ENCODE measurements at places on chromosomes 13 and 19.

GRCh38 chr19:35596366-35596999, 10.5 kb downstream of the PMIS2 start:
- DNase-seq = no peak

DNA sequence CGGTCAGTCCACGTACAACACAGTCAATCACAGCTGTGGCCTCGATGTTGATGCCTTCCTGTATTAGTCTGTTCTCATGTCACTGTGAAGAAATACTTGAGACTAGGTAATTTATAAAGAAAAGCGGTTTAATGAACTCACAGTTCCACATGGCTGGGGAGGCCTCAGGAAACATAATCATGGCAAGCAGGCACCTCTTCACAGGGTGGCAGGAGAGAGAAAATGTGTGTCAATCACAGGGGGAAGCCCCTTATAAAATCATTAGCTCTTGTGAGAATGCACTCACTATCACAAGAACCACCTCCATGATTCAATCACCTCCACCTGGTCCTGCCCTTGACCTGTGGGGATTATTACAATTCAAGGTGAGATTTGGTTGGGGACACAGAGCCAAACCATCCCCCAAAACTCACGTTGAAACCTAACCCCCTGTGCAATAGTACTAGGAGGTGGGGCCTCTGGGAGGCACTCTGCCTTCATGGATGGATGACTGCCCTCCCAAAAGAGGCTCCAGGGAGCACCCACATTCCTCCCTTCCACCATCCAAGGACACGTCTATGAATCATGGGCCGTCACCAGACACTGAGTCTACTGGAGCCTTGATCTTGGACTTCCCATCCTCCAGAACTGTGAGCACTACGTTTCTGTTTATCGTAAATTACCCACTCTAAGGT, 2.3 kb upstream of the PROZ start:
- no peak for DNase-seq

DNA sequence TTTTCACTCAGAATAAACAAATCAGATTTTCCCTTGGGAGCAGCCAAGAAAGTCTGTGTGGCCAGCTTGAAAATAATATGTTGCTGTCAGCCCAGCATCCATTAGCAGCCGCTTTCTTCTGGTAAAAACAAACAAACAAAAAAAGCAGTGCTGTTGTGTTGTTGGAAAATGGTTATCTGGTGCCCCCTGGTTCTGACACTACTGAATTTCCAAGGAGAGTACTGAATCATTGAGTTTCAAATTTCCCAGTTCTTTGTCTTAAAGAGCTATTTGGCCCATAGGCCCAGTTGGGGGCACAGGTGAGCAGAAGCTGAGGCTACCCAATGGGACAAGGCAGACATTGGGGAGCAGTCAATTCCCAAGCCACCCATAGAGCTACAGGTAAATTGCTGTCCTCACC, 995.9 kb downstream of the UQCRFS1 start:
- DNase-seq = no peak

DNA sequence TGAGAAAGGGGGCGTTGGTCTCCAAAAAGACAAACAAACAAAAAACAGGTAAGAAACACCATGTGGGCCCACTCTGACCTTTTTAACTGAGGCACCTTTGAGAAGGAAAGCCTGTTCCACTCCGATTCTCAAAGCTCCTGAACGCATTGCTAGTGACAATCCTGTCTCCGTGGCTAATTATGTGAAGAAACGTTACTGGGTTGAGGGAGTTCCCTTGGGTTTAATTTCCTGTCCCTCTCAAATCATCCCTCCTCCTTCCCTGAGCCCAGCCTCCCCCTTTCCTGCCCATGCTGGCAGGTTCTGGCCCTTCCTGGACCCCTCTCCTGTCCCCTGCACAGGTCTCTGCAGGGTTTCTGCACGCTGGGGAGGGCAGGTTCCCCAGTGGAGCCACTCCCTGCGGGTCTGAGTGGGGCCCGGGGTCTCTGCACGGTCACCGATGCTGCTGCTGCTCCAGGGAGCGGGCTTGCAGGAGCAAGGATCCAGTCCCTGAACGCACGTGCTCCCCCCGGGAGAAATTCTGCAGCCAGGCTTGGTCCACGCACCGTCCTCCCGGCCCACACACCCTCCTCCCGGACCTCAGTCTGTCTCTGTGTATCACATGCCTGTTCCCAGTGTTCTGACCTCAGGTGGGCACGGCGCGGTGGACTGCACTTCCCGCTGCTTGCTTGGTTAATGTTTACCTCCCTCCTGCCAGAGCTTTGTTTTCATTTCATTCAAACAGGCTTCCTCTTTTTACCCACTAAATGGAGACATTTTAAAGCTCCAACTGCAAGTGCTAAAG, 76.4 kb upstream of the MCF2L start:
- DNase-seq = peak; percentile 23

DNA sequence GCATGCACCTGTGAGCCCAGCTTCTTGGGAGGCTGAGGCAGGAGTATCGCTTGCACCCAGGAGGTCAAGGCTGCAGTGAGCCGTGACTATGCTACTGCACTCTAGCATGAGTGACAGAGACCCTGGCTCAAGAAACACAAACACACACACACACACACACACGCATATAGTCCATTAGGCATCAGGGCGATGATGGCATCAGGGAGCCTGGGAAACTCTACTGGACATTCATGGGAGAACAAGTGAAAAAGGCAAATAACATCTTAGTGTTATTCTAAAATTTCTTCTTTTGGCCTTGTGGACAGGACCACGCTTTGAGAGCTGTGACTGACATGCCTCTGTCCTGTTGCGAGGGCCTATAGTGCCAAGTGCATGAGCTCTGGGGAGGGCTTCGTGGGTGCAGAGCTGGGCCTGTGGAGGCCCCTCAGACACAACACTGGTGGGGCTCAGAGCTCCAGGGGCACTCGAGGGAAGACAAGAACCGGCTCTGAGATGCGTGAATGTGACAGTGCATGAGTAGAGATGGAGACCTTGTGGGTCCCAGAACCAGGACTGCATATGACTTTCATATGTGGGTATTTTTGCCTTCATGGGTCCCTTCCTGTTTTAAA, 8.0 kb upstream of the USF2 start:
- no peak for DNase-seq

- DNase-seq = peak; percentile 35
Observed at GRCh38 chr13:49220036-49220855, at the start of gene MLNR. TSS of gene MLNR (plus strand) at chr13:49220338. CDS start at chr13:49220338, 0 bp downstream.

DNA sequence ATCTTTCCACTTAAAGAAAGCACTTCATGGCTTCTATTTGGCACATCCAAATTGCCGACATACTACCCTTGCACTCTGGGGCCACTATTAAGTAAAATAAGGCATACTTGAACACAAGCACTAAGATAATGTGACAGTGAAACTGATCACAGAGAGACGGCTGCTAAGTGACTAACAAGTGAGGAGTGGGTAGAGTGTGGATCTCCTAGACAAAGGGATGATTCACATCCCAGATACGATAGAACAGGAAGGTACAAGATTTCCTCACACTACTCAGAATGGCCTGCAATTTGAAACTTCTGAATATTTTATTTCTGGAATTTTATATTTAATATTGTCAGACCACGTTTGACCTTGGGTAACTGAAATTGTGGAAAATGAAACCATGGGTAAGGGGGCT, 1721.8 kb upstream of the SPRY2 start:
- no peak for DNase-seq

DNA sequence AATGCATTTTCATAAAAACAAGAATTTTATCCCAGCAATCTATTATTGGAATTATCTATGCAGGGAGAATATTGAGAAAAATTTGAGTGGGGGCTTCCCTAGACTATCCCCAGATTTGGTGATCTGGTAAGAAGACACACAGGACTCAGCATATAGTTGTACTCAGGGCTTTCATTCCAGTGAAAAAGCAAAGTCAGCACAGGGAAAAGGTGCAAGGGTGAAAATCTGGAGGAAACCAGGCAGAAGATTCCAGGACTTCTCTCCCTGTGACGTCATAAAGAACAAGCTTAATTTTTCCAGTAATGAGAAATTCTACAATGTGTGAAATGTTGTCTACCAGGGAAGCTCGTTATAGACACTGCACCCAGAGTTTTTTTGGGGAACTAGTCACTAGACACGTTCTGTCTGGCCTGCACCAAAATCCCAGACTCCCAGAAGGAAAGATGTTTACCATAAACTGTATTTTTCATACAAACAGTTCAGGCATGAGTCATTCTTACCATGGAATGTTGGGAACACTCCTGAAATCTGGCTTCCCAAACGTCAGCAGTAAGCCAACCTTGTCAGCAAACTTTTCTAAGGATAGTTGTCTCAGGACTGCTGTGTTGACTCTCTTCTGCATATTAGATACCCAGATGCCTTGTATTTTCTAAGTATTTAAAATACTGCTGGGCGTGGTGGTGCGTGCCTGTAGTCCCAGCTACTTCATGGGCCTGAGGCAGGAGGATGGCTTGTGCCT, 107.4 kb downstream of the DNAJC3 start:
- no peak for DNase-seq

- no peak for DNase-seq
Observed at GRCh38 chr19:27746691-27747380, 1466.1 kb downstream of the UQCRFS1 start.

DNA sequence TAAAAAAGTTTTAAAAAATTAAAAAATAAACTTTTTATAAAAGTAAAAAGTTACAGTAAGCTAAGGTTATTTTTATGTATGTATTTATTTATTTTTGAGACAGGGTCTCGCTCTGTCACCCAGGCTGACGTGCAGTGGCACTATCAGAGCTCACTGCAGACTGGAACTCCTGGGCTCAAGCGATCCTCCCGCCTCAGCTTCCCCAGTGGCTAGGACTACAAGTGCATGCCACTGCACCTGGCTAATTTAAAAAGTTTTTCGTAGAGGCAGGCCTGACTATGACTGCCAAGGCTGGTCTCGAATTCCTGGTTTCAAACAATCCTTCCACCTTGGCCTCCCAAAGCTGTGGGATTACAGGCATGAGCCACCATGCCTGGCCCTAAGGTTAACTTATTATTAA, 64.1 kb downstream of the CDADC1 start:
- no peak for DNase-seq

All from neuronal stem cell (in vitro differentiated cells).